ENCODE measurements at places on chromosomes 3 and 15. TPM values are rescaled to one million over a fixed set of nuclear protein-coding genes. Genes with fewer than 3 reads are reported as not detected.

GRCh38 chr3:172176061-172176770 is 136.8 kb downstream of the FNDC3B start:
- no peak for DNase-seq

DNA sequence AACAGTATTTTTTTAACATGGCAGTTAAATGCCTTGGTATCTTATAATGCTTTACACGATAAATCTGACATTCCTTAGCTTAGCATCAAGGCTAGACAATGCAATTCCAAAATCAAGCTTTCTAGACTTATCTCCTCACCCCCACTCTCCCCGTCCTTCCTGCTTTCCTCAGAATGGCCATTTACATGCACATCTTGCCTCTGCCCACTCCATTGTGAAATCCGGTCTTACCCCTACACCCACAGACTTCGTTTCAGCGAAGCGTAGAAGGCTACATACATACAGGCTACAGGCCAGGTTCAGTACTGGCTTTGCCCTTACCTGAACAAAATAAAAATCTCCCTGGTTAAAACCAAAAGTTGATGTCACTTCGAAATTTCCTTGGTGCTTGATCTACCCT is 58.6 kb upstream of the SLC12A8 start:
- no peak for DNase-seq

GRCh38 chr3:20043396-20043795 is 3.1 kb downstream of the KAT2B start:
- peak; percentile 50 for DNase-seq

SENP8 gene
- total RNA-seq: 7.5 TPM

CYP8B1 gene
- total RNA-seq: 2.6 TPM

KCNMB2 gene
- 15.2 TPM for total RNA-seq

FETUB gene
- total RNA-seq: 1.2 TPM
